ENCODE measurements at places on chromosomes 11 and 22.

GRCh38 chr11:57164317-57164716 lies 17.4 kb upstream of the LRRC55 start:
- DNase-seq, result no peak

GRCh38 chr11:60933416-60934123 lies 9.3 kb downstream of the TMEM132A start:
- DNase-seq, result no peak

DNA sequence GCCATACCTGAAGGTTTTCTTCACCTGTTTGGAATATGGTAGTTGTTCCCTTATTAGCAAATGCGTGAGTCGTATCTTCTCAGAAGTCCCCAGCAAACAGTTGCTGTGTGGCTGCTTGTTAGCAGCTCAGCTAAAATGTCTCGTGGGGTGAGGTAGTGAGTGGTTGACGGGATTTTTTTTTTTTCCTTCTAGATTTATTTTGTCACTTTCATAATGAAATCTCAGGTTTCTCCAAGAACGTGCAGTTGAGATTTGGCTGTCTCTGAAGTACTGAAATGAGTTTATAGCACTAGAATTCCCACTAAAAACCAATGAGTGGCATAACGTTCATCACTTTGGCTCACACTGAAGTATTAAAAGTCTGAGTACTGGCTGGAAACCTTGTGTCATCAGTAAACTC lies 16.8 kb downstream of the RCN1 start:
- DNase-seq, result no peak

DNA sequence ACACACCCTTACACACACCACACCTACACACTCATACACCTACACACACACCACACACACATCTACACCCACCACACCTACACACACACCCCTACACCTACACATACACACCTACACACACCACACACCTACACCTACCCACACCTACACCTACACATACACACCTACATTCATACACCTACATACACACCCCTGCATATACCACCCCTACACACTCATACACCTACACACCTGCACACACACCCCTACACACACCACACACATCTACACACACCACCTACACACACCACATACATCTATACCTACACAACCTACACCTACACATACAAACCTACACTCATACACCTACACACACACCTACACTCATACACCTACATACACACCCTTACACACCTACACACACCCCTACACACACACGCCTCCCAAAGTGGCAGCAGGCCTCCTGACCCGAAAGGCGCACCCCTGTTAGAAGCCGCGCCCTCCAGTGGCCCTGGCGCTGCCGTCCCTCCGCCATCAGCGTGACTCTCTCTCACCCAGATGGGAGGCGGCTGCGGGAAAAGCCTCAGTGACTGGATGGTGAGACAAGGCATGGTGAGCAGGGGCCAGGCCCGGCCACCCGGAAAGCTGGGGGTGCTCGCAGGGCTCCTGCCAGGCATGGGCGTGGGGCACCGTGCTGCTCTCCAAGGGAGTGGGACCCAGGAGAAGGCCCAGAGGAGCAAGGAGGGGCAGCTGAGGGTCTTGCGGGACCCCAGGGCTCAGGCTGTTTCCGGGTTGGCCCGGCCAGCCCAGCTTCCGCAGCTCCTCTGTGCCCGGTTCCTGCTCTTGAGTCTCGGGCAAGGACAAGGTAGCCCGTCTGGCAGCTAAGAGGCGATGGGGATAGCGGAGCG lies 37.0 kb upstream of the HMOX1 start:
- DNase-seq, result no peak

- no peak for DNase-seq
Observed at GRCh38 chr11:11805228-11805627, 36.5 kb upstream of the USP47 start.

- no peak for DNase-seq
Observed at GRCh38 chr22:49701380-49702067, 126.1 kb downstream of the BRD1 start.

DNA sequence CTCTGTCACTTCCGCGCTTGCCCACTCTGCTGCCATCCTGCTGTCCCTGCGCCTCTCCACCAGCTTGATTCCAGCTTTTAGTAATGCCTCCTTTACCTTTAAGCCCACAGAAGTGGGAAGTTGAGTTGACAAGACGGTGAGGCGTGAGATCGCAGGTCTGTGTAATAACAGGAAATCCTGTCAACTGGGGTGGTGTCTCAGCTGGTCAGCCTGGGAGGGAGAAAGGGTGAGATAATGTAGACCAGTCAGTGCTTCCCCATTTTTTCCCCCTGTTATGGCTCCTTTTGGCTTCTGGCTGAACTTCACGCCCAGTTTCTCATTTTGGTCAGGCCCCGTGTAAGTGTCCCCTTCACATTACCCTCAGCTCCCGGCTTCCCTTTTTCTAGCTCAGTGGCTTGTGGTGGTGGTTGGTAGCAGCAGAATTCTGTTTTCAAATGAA lies 98.9 kb downstream of the TRAF6 start:
- DNase-seq, result peak; percentile 10

DNA sequence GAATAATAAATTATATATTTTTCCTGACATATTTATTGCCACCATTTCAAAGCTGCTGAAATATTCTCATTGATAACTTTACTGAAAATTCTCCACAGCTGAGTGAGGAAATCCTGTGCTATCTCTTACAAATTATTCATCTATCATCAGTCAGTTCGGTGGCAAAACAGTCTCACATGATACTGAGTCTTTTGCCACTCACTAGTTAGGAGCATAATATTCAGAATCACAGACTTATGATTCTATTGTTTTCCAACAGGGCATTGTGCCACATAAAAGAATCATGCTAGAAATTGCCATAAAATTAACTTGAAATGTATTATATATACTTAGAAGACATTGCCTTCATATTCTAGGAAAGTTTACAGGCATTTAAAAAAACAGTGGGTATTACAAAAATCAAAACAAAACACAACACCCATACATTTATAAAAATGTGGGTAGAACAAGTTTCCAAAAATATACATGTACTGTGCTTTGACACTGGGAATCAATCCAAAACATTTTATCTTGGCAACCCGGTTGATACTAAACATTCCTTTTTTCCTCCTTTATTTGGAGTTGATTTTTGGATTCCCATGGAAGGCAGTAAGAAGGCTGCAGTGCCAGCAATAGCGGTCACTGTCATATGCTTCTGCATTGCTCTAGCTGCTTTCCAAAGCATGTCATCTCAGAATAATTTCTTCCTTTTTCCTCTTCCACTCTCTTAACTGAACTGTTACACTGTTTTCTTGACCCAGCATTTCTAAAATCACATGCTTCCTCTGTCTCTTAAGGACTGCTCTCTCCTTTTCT lies 42.5 kb downstream of the ATG16L2 start:
- DNase-seq, result no peak

- peak; percentile 46 for DNase-seq
Observed at GRCh38 chr11:66277471-66278362, at the start of gene CNIH2. Gene CNIH2 (plus strand): TSS chr11:66278175. CDS start chr11:66278457, 282 bp downstream.

- no peak for DNase-seq
Observed at GRCh38 chr11:120001178-120002090, 136.5 kb downstream of the TRIM29 start.

DNA sequence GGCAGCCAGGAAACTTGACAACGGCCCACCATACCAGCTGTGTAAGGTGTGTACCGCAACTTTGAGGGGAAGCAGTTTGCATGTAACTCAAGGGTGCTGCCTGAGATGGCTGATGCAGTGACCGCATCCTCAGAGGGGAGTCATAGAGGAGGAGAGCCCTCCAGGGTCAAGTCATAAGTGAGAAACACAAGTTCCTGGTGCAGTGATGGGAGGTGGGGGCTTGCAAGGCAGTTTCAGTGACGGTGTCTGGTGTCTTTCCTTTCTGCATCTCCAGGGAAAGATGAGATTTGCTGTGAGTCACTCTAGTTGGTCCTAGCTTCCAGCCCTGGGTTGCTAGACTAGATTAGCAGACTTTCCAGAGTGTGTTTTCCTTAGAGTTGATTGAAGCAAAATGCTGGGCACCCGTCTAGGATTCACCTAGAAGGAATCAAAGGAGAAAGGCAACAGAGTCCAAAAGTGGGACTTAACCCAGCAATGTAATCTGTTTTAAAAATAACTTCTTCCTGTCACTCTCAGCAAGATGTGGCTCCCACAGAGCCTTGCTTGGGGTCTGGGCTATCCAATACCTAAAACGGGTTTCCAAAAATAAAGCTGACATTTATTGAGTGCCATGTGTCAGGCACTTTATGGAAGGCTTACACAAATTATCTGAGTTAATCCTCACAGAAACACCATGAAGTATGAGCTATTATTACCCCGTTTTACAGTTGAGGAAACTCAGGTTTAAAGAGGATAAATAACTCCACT lies 265.4 kb upstream of the PLET1 start:
- DNase-seq, result no peak

GRCh38 chr11:42311944-42312343 lies 852.5 kb upstream of the LRRC4C start:
- no peak for DNase-seq

GRCh38 chr11:74844072-74844471 lies 95.4 kb downstream of the RNF169 start:
- DNase-seq, result no peak

GRCh38 chr11:6258141-6258540 lies 1.5 kb upstream of the CCKBR start:
- no peak for DNase-seq

DNA sequence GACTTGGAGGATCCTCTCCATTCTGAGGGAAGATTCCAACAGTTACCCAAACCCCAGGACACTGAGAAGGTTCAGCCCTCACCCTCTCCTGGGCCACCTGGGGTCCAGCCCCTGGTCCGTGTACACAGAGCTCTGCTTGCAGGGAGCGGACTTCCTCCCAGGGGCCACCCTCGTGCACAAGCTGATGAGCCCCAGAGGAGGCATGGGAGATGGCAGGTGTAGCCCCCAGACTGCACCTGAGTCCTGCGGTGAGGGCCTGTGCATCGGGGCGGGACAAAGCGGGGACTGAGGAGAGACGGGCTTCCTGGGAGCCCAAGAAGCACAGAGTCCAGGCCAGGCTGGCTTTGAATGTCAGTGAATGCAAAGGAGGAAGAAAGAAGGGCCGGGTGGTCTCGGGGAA lies 1374.9 kb downstream of the BRD1 start:
- DNase-seq, result no peak

- no peak for DNase-seq
Observed at GRCh38 chr11:11414996-11415395, 61.9 kb upstream of the CSNK2A3 start.

- no peak for DNase-seq
Observed at GRCh38 chr11:107648242-107648641, 57.3 kb downstream of the ELMOD1 start.

DNA sequence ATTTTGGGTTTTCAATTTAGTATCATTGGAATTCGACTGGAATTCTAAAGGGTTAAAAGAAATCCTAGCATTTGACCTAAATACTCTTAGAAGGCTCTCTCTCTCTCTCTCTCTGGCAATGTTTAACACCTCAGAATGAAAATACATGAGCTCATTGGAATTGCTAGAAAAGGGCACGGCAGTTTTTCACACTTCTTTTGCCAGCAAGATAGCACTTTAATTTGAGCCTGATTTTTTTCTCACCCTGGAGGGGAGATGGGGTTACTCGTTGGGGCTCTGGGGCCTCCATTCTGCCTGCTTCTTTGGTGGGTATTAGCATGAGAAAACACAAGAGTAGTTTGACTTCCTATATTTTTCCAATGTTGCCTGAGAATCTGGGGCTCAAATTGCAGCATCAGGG lies 22.8 kb upstream of the CLMP start:
- no peak for DNase-seq

- no peak for DNase-seq
Observed at GRCh38 chr22:48076008-48076407, 1313.6 kb downstream of the TBC1D22A start.

DNA sequence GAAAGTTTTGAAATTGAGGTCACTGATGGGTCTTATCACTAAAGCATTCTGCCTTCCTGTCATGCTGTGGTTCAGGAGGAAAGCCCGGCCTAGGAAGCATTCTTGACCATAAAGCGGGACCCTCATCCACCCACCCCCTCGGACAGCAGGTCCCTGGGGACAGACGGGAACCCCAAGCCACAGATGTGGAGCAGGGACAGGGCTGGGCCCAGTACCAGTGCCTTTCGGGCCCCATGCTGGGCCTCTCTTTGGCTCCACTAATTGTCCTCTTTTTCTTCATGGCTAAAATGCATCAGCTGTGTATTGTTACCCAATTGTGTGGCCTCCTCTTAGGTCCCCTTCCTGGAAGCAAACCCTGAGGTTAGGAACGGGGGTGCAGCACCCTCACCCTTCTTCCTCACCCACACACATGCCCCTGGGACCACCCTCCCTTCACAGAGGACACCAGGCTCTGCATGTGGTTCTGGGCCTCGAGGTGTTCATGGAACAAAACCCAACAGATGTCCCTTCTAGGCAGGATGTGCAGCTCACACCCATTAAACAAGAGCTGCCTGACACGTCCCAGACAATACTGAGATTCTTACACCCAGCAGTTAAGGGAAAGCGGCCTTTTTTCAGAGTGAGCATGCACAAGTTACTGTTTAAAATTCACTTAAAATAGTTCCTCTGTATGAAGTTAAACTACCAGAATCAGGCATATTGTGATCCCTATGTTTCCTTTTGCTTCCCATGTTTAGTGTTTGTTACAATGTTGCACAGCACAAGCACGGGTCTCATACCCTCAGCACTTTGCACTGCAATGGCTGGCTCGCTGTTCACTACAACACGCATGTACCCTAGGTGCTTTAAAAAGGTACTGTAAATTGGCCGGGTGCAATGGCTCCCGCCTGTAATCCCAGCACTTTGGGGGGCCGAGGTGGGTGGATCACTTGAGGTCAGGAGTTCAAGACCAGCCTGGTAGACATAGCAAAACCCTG lies 807.6 kb downstream of the BRD1 start:
- no peak for DNase-seq

DNA sequence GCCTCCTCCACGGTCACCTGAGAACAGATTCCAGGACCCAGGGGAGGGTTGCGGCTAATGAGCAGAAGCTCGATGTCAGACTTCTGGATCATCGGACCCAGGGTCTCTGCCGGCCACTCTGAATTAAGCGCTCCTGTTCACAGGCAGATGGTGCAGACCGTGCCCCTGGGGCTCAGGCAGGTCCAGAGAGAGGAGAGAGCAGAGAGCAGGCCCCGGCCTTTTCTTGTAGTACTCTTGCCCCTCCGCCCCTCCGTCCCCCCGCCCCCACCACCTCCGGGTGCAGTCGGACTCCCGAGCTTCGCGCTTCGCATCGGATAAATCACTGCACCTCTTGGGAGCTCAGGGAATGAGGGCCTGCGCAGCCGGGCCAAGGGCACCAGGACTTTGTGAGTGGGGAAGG lies 50.3 kb downstream of the RPS6KA4 start:
- no peak for DNase-seq

GRCh38 chr11:119666463-119667131 lies 62.4 kb downstream of the NECTIN1 start:
- DNase-seq, result peak; percentile 56

All from effector memory CD8-positive, alpha-beta T cell (primary cell).